ENCODE measurements at places on chromosomes 7 and 10.

- no peak for DNase-seq
Measured at GRCh38 chr10:133208466-133208865, 21.6 kb upstream of the UTF1 start.

DNA sequence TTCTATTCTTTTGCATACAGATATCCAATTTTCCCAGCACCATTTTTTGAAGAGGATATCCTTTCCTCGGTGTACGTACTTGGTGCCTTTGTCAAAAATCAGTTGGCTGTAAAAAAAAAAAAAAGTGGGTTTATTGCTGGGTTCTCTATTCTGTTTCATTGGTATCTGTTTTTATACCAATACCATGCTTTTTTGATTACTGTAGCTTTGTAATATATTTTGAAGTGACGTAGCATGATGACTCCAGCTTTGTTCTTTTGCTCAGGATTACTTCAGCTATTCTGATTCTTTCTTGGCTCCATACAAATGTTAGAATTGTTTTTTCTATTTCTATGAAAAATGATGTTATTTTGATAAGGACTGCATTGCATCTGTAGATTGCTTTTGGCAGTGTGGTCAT lies 165.5 kb downstream of the MLLT10 start:
- no peak for DNase-seq

DNA sequence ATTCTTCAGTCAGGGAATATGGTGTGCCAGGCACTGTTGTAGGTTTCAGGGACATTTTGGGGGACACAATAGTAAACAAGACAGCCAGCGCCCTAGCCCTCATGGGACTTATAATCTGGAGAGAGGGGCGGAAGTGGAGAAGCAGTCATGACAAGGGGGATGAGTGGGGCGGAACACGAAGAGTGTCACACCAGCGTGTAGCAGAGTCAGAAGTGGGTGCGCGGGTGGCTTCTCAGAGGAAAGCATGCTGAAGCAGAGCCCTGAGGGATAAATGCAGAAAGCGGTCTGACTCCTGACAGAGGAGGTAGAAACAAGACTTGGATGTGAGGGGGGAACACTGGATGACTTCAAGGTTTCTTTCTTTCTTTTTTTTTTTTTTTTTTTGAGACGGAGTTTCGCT lies 160.3 kb upstream of the LYZL2 start:
- DNase-seq = no peak

DNA sequence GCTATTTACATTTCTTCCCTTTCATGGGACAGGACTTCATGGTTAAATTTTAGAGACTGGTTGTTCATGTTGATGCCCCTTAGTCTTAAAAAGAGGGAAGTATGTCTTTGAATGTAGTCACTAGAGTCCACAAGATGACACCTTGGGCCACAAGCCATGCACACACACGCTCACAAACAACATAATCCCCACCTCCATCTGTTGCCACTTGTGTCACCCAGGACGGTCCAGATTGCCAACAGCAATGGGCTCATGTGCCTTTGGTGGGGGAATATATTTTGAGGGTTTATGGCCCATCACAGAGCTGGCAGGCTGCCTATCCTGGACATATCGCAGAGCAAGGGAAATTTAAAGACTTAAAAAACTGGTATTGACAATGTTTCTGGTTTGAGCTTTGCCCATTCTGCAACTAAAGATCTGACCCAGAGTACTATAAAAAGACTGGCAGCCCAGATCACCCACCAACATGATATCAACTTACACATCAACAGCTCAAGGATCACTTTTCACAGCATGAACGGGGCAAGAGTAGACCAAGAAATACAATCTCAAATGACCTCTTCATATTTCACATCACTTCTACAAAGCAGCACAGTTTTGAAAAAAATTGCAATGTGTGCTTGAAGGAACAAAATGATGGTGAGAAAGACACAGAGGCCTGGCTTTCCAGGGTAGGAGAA lies 50.5 kb downstream of the STRA8 start:
- DNase-seq = no peak

DNA sequence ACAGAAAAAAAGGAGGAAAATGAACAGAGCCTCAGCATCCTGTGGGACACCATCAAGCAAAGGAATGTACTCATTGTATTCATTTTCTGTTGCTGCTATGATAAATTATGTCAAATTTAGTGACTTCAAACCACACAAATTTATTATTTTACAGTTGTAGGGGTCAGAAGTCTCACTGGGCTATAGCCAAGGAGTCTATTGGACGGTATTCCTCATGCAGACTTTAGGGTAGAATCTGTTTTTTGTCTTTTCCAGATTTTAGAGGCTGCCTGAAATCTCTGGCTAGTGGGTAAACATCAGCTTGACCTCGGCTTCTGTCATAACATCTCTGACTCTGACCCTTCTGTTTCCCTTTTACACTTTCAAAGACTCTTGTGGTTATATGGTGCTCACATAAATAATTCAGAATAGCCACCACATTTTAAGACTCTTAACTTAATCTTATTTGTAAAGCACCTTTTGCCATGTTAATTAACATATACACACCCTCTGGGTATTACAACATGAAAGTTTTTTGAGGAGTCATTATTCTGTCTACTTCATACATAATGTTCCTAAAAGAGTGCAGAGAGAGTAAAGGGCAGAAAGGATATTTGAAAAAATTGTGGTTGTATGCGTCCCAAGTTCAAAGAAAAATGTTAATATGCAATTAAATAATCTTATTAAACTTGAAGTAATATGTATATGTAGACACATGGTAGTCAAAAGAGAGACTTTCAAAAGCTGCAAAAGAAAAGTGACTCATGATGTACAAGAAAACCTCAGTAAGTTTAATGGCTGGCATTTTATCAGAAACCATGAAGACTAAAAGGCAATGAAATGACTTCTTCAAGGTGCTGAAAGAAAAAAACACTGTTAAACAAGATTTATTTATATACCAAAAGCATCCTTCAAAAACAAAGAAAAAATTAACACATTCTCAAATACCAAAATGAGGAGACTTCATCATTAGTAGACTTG lies 70.8 kb upstream of the MEOX2 start:
- DNase-seq = no peak

DNA sequence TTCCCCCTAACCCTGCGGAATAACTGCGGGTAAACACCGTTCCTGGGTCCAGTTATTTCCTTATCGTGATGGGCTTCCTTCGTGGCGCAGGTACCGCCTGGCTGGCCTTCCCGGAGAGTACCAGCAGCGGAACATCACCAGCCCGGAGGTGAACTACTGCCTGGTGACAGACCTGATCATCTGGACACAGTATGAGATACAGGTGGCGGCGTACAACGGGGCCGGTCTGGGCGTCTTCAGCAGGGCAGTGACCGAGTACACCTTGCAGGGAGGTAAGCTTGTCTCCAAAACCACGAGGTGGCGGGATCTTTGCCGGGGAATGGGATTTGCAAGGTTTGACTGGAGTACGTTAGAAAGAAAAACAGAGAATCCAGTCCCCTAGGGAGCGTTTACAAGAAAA lies 665.0 kb upstream of the FOXK1 start:
- no peak for DNase-seq

DNA sequence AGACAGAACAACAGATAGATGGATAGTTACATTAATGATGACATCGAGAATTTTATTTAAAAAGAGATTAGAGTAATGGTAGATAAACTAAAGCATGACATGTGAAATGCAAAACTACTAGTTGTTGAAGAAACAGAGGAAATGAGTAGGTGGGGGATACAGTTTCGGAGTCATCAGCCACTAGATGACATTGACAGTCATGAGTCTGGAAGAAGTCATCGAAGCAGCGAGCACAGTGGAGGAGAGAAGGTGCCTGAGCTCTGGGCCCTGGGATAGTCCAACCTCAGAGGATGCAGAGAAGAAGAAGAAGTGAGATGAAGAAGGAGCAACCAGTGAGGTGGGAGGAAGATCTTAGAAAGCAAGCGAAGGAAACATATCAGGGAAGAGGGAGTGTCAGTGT lies 20.2 kb upstream of the SEC61A2 start:
- DNase-seq = no peak

GRCh38 chr10:90179696-90180407 lies 478.5 kb downstream of the KIF20B start:
- DNase-seq = no peak

DNA sequence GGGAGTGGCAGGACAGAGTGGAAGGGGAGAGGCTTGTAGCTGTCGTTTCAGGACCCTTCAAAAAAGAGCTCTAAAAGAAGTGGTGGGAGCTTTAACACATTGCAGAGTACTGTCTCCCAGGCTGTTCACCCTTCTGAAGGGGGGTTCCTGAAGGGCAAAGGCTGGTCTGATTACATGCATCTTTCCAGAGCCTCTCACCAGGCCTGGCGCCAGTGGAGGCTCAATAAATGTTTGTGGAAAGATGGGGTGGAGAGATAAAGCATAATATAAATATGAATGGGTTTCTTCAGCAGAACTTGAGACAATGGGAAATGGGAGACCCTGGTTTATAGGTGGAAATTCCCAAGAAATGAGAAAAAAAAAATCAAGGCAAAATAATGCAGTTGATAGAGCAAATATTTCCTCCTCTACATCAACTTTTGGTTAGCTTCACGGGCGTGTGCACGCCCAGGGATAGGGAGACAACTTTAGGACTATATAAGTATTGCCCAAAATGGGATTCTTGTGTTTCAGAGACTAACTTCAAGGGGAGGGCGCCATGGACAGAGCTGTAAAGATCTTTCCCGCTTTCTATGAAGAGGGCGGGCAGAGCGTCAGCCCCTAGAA lies 613 bp upstream of the BUB3 start:
- no peak for DNase-seq

DNA sequence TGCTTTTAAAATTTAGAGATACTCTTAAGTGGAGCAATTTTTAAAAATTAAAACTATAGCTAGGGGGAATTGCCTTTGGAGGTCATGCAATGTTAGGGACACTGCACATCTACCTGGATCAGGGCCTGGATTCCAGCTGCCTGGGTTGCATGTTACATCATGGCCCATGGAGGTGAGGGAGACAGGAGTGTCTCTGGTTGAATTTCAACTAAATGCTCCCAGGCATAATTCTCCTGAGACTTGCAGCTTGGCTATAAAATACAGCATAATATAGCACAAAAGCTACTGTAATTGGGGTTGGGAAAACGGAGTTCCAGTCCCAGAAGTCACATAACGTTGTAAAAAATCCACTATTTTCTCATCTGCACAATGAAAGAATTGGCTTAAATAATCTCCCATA lies 782.5 kb downstream of the LRMDA start:
- no peak for DNase-seq

DNA sequence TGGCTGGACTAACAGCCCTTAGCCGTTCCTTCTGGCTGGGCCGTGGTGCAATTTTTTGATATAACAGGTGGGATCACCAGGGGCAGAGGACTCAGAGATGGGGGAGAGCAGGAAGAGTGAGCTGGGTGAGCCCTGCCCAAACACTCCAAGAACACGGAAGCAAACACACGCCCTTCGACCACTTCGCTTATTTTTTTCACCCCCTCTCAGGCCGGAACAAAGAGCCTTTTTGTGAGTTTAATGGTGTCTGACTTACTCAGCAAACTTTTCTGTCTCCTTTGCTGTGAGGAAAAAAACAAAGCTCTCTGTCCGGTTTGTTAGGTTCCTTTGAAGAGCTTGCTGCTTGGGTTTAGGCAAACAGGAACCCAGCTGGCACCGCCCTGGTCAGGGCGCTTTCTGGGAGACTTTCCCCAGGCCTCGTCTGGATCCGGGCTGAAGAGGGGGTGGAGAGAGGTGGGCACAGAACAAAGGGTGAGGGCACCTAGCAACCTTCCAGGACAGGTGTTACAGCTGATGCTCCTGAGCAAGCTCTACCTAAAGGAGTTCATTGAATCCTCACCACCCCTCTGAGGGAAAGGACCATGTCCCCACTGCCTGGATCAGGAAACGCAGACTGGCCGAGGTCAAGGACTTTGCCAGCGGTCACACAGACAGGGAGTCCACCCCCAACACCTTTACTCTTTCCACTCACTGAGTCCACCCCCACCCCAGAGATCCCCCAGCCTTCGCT lies 23.3 kb downstream of the CALML3 start:
- no peak for DNase-seq

- no peak for DNase-seq
Measured at GRCh38 chr10:67723601-67724000, 27.6 kb upstream of the CTNNA3 start.

- DNase-seq = no peak
Measured at GRCh38 chr10:9302140-9302746, 1247.8 kb downstream of the GATA3 start.

DNA sequence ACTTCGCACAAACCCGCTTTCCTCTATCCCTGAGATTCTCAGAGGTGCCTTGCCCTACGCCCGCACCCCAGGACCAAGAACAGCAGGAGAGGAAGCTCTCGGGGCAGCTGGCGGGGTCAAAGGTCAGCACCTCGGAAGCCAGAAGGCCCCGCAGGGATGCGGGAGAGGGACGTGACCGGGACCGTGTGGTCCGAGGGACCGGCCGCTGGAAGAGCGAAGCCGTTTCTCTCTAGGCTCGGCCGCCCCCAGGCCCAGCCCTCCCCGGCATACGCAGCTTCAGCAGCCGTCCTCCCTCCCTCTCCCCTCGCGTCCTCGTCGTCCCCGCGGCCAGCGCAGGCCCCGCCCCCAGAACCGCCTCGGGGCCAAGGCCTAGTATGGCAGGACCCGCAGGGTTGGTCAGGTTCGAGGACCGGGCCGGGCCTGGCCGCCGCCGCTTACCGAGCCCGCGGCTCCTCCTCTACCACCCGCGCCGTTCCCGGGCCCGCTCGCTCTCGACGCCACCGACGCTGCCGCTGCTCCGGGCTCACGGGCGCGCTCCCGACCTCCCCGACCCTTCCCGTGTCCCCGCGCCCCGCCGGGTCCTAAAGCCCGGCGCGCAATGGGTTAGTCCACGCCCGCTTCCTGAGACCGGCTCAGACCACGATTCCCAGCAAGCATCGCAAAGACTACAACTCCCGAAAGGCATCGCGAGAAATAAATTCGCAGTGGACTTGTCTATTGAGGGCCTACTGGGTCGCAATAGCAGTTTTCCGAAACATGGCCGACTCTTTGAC lies at the start of gene ARMH3:
Gene ARMH3, minus strand, starts transcription at position 527 of the 773 bp plus-strand sequence. CDS start 16,059 bp downstream, outside the sequence.
- peak; percentile 82 for DNase-seq

GRCh38 chr7:11170863-11171568 lies 197.3 kb downstream of the PHF14 start:
- DNase-seq = no peak

GRCh38 chr7:21763818-21764217 lies 181.9 kb downstream of the CDCA7L start:
- DNase-seq = no peak

- no peak for DNase-seq
Measured at GRCh38 chr10:132297526-132297925, 10.2 kb downstream of the STK32C start.

DNA sequence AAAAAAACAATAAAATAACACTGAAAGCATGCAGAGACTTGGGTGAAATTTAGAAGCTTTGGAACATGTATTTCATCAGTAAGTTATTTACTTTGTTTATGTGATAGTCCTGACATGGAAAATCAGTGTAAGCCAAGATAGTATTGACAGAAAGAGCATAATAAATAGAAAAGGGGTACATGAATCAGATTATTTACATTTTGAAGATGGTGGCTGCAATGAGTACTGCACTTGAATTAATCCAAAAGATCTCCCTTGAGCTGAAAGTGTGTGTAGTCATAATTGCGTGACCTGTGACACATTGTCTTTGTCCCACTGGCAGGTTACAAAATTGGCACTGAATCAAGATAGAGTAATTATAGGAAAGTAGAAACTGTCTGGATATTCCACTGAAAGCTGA lies 562.9 kb downstream of the GFRA1 start:
- no peak for DNase-seq

- no peak for DNase-seq
Measured at GRCh38 chr7:54812756-54813322, 53.8 kb upstream of the SEC61G start.

- no peak for DNase-seq
Measured at GRCh38 chr10:123166618-123167017, 12.4 kb downstream of the BUB3 start.
